ENCODE measurements at places on chromosomes 7 and 10. TPM values are rescaled to one million over a fixed set of nuclear protein-coding genes. Genes with fewer than 3 reads are reported as not detected.

GRCh38 chr10:58514111-58514770, 1.6 kb downstream of the BICC1 start:
- DNase-seq, result no peak

GRCh38 chr7:119999738-120000475, 273.1 kb upstream of the KCND2 start:
- DNase-seq, result no peak

GRCh38 chr10:61346796-61347413, 106.3 kb downstream of the TMEM26 start:
- DNase-seq, result no peak

- no peak for DNase-seq
These were observed 10.6 kb downstream of the SGMS1 start for GRCh38 chr10:50613150-50613549.

DNA sequence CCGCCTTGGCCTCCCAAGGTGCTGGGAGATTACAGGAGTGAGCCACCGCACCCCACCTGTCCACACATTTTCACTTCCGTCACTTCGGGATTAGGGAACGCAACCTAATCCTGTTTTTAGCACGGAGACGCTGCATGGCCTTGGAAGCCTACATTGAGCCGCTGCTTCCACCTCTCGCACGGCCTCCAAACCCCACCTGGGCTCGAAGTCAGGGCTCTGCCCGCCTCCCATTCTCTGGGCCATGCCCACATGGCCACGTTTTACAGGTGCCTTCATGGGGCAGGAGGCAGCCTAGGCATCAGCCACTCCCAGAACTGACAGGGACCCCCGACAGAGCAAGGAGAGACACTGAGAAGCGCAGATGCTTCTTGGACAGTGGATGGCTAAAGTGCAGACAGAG, 100.6 kb downstream of the OAT start:
- no peak for DNase-seq

The EDRF1 gene
- total RNA-seq, result 36.3 TPM

The PPP2R2D gene
- total RNA-seq, result 41.0 TPM

The PKD2L1 gene
- total RNA-seq, result not detected

The CTNNA3 gene
- total RNA-seq, result 0.85 TPM
